ENCODE measurements at places on chromosomes 3 and 15. TPM values are rescaled to one million over a fixed set of nuclear protein-coding genes. Genes with fewer than 3 reads are reported as not detected.

METTL6 gene
- total RNA-seq = 30.7 TPM

TTLL13 gene
- total RNA-seq = 0.14 TPM

CILP gene
- 0.07 TPM for total RNA-seq

SLC28A1 gene
- total RNA-seq = not detected

ZPLD1 gene
- 0.05 TPM for total RNA-seq

Data from A549 treated with ZK216348 at 1 μM for 4 hours (cell line).